Activated T-helper 2 cell treated with anti-CD3 and anti-CD28 coated beads, Interferon-gamma antibody, Interleukin-2, Interleukin-4, amounts not matched to agents 10 μg/mL and 5 μg/mL and 100 μg/mL, durations not matched to agents 14 hours and 24 hours and 36 hours (primary cell): ENCODE measurements at places on chromosomes 12 and 14. TPM values are rescaled to one million over a fixed set of nuclear protein-coding genes. Genes with fewer than 3 reads are reported as not detected.

DNA sequence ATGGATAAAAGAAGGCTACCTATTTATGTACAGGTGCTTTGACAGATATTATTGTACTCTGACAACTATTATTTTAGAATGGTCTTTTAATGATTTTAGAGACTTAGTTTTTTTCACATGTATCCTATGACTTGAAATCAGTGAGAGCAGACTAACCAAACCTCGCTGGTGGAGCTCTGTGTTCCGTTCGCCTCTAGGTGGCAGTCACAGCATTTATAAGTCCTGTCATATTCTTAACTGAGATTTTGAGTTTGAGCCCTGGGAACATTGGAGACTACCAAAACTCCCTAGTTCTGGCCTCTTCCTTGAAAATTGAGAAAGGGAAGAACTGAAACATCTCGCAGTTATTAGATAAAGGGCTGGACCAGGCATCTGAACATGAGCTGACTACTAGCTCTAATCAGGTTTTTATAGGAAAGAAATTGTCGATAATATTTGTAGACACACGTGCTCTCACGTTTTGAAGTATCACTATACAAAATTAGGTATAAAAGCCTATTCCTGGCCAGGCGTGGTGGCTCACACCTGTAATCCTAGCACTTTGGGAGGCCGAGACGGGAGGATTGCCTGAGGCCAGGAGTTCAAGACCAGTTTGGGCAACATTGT lies 48.3 kb downstream of the TTLL5 start:
- peak; percentile 34 for DNase-seq

- no peak for DNase-seq
These were observed 46.0 kb downstream of the KCNK10 start for GRCh38 chr14:88276923-88277596.

Gene ZBTB1
- total RNA-seq, result 51.1 and 52.8 TPM in 2 replicates

GRCh38 chr14:65594153-65594881 lies 181.8 kb downstream of the FUT8 start:
- no peak for DNase-seq

- no peak for DNase-seq
These were observed 72.8 kb downstream of the GALNT4 start for GRCh38 chr12:89451841-89452251.

GRCh38 chr12:96112733-96113132 lies 77.3 kb upstream of the LTA4H start:
- DNase-seq, result no peak

- DNase-seq, result no peak
These were observed 507 bp upstream of the FKBP4 start for GRCh38 chr12:2794191-2794735.

Gene MFAP5
- total RNA-seq, result not detected in 2 replicates

Gene FRS2
- total RNA-seq, result 10.8 and 11.4 TPM in 2 replicates

- no peak for DNase-seq
These were observed 43.8 kb downstream of the CCNK start for GRCh38 chr14:99524804-99525698.

Gene KRT73
- total RNA-seq, result not detected in 2 replicates

Gene RIMBP2
- not detected in 2 replicates for total RNA-seq

DNA sequence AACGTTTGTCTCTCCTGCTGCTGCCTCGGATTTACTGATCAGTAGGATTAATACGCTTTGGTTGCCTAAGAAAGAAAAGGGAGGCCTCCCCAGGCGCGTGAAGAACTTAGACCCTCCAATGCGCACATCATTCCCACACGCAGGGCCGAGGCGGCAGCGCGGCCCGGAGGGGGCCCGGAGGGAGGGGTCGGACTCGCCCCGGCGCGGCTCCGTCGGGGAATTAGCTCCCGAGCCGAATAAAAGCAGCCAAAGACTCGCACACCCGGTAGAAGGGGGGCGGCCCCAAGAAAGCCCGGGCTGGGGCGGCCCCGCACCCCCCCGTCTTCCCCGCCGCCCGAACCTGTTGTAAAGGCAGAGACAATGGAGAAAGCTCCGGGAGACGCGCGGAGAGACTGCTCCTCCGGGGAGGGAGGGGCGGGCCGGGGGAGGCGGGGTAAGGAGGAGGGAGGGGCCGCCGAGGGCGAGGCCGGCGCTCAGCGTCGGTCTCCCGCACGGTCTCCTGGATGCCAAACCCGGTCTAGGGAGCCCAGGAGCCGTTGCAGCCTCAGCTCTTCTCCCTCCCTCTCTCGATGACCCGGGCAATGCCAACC lies at the start of gene NELL2:
Gene NELL2 (minus strand): TSS at position 362 of the 590 bp plus-strand sequence. CDS start 446 bp downstream, outside the sequence.
- DNase-seq, result peak; percentile 33

GRCh38 chr14:30333934-30334333 lies 225.0 kb upstream of the G2E3 start:
- no peak for DNase-seq

DNA sequence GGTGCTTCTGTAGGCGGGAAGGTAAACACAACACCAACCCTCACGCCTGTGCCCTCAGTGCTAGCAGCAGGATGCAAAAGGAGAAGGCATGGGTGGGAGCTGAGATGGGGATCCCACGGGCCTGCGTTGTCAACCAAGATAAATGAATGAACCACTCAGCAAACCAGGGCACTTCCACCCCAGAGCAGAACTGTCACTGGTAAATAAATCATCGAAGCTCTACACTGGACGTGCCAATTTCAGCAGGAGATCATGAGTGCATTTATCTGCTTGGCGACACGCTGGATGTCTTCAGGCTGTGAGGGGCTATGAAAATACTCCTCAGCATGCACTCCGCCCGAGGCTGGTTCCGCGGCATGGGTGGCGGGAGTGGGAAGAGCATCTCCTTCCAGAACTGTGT lies 33.2 kb downstream of the HSPB8 start:
- no peak for DNase-seq

Gene CCDC196
- total RNA-seq, result not detected in 2 replicates

GRCh38 chr12:907413-908185 lies 41.9 kb downstream of the RAD52 start:
- no peak for DNase-seq

DNA sequence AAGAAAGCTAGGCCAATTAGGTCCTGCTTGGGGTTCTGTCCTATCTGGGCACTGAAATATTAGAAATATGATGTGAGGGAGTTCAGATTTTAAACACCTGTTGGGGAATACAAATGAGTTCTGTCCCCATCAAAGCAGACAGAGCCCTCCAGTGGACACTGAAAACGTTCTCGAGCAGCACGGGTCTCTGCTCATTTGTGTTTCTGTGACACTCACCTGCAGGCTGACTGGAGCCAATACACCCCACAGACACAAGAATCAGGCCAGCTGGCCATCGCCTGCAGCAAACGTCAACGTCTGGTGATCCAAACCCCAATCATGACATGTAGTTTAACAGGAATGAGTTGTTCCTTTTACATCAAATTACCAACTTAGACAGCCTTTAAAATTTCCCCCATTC lies 493.4 kb upstream of the TMEM132C start:
- no peak for DNase-seq

DNA sequence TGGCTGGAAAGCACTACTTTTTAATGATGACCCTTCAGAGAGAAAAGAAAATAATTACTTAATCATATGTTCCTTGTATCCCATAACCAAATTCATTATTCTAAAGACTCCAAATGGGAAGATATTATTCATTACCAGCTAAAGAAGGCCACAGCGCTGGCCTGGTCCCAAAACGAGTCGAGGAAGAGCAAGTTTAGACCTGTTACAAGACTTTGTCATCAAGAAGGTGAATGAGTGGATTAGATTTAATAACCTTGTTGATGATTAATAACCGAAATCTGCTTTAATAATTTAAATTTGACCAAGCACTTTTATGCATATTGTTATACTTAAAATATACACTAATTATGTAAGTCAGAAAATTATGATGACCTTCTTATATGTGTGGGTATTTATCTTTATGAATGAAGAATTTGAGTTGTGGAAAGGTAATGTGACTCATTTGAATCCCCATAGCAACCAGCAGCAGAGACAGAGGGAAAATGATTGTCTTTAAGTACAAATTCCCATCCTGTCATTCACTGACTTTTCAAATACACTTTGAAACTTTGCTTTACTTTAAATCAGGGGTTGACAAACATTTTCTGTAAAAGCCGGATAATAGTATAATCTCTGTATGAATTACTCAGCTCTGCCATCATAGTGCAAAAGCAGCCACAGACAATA lies 200.3 kb upstream of the NPAS3 start:
- no peak for DNase-seq

GRCh38 chr12:3036901-3037600 lies 40.1 kb upstream of the TSPAN9 start:
- DNase-seq, result no peak
